ENCODE measurements at places on chromosomes 11 and 22.

DNA sequence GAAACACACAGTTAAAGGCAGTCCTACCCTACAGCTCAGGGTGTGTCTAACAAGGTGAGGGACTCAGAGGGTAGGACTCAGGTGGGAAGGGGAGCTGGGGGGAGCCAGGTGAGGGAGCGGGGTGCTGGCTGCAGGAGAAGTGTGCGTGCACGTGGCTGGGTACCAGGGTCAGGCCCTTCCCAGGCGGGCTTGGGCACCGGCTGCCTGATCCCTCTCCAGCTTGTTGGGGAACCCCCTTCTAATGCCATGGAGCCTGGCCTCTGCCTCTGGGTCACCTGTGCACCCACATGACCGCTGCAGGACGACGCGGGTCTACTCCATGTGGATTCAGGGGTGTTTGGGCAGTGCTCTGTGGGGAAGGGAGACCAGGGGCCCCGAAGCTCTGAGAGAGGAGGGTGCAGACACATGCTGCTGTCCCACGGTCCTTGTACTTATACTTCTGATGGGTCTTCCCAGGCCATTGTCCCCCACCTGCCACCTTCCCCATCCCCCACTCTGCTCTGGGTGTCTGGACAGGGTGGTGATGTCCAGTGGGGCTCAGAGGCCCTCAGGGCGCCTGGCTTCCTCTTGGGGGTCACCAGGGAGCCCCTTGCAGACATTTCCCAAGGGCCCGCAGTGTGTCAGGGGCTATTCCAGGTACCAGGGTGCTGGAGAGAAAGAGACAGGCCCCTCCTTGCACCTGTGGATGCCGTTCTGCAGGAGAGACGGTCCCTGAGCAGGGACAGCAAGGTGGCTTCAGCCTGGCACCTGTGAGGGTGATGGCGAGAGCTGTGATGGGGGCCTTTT, 10.4 kb upstream of the MRGPRD start:
- DNase-seq = no peak

DNA sequence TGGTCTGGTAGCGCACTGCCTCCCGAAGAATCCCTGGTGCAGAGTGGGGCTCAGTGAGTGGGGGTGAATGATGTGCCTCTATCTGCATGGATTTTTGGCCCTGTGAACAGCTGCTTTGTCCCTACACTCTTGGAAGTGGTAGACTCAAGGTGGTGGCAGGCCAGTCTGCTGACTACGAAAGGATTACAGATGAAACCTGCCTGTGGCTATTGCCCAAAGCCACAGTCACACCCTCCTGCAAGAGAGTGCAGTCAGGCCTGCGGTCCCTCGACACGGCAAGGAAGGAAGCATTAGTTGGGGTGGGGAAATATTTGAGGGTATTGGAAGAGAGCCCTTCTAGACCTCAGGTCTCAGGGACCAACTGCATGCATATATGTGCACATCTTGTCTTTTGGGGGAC, 63.7 kb downstream of the DSCAML1 start:
- no peak for DNase-seq

DNA sequence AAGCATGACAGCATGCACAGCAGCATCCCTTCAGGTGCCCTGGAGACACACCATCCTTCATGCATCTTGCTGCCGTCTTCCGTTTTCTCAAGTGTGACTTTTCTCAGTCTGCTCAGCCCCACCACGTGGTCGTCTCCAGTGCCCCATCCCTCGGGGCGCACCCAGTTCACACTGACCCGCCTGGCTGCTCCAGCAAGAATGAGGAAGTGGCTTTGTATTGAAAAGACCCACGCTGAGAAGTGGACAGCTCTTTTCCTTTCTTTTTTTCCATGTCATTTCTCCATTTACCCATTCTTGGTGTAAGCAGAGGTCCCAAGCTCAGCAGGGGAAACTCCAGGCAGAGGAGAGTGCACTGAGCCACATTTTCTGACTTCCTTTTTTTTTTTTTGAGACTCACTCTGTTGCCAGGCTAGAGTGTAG, 14.5 kb downstream of the SERPINH1 start:
- DNase-seq = no peak

- no peak for DNase-seq
Observed at GRCh38 chr11:62433904-62434276, 15.1 kb downstream of the SCGB1A1 start.

- DNase-seq = no peak
Observed at GRCh38 chr22:20112623-20113511, 3.0 kb upstream of the RANBP1 start.

- no peak for DNase-seq
Observed at GRCh38 chr11:14093065-14093464, 130.5 kb downstream of the SPON1 start.

DNA sequence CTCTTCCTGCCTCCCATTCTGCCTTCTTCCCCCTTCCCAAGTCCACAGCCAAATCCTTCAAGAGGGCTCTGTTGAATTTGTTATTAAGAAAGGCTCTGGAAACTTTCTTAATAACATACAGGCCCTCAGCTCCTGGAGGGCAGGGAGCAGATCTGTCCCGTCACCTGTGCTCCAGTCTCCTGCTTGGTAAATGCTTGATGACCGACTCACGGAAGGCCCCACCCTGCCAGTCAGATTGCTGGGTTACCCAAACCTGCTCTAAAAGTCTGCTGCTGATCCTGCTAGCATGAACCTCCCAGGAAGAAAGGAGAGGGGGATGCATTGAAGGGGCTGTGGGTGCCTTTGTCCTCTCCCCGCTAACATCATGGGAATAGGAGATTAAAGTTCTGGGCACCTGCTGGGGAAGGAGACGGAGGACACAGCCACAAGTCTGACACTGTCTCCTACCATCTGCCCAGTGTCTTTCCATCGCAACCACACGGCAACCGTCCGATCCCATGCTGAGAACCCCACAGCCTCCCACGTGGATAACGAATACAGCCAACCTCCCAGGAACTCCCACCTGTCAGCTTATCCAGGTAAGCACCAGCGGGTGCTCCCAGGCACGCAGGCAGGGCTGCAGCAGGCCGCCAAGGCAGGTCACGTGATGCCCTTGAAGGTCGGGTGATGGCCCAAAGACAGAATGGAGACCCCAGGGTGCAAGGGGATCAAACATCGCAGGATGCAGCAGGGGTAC, 22.5 kb downstream of the CD5 start:
- DNase-seq = no peak

- no peak for DNase-seq
Observed at GRCh38 chr11:75078233-75078632, 18.4 kb downstream of the OR2AT4 start.

- no peak for DNase-seq
Observed at GRCh38 chr22:45164270-45165088, 754 bp downstream of the NUP50 start.

DNA sequence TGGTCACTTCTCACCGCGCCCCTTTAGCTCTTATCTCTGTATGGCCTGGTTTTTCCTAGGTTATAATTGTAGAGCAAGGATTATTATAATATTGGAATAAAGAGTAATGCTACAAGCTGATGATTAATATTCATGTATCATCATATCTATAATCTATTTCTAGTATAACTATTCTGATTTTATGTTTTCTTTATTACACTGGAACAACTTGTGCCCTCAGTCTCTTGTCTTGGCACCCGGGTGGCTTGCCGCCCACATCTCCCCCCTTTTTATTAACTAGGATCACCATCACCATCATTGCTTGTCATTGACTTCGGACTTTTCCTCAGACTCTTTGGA, 11.0 kb downstream of the OR52K1 start:
- no peak for DNase-seq

DNA sequence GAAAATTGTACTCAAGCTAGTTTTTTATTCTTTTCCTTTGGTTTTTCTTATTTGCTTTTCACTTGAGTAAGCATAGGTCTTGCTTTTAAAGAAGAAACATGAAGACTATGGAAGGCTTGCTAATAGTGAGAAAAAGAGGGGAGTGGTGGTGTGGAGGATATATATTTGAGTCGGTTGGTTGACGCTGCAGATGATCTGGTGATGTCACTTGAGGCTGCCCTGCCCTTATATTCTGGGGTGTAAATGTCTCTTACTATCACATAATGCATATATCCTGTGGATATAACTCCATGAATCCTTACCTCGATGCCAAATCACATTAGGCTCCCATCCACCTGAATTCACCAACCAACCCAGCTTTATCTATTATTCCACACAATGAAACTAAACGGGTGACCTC, 2.9 kb downstream of the GRIA4 start:
- DNase-seq = no peak

GRCh38 chr11:73269459-73270015, 2.6 kb upstream of the P2RY6 start:
- DNase-seq = no peak

- no peak for DNase-seq
Observed at GRCh38 chr11:57150454-57150917, 31.3 kb upstream of the LRRC55 start.

DNA sequence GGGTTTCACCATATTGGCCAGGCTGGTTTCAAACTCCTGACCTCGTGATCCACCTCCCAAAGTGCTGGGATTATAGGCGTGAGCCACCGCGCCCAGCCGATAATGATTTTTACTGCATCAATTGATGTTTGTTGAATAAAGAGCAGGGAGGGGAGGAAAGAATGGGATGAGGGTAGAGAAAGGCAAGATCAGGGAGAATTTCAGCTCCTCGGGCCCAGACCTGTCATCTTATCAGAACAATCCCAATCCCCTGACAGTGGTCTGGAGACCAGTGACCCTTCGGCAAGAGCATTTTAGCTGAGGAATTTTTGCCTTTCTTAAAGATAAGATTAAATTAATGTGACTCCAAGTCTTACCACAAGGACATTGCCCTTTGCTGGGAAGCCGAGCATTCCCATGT, 15.0 kb upstream of the ANO1 start:
- no peak for DNase-seq

DNA sequence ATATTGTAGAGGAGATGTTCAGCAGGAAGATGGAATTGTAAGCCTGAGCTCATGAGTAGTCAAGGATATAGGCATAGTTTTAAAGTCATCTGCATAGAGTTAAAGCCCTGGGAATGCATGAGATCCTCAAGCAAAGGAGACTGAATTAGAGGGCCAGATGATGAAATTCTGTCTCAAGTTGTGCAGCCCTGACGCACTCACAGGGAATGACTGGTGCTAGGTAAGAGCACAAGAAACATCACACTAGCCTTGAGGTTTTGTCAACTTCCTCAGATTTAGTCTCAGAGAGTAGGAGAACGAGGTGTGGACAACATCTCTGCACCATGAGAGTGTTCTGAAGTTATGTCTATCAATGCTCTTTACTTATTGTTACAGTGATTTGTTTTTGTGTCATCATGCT, 5.8 kb downstream of the RAB38 start:
- no peak for DNase-seq

Data from stimulated activated CD4-positive, alpha-beta T cell treated with anti-CD3 and anti-CD28 coated beads, Interleukin-1b, Interleukin-23, amount 100 ng/mL, for 1 hour (primary cell).